ENCODE measurements at places on chromosomes 2 and 18.

DNA sequence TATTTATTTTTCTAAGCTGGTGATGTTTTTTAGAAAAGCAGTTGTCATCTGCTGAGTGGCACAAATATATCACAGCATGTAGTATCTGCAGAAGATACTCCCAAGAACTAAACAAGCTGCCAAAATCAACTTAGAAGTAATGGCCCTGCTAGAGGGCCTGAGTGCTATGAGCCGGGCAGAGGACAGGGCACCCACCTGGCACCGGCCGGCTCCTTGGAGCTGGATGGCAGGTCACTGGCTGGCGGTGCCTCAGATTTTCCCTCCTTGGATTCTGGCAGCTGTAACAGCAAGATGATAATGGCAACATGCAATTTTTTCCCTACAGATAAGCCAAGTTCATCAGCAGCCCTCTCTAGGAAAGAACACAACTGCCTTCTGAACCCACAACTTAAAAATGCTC, 79.7 kb downstream of the EMILIN2 start:
- no peak for DNase-seq

DNA sequence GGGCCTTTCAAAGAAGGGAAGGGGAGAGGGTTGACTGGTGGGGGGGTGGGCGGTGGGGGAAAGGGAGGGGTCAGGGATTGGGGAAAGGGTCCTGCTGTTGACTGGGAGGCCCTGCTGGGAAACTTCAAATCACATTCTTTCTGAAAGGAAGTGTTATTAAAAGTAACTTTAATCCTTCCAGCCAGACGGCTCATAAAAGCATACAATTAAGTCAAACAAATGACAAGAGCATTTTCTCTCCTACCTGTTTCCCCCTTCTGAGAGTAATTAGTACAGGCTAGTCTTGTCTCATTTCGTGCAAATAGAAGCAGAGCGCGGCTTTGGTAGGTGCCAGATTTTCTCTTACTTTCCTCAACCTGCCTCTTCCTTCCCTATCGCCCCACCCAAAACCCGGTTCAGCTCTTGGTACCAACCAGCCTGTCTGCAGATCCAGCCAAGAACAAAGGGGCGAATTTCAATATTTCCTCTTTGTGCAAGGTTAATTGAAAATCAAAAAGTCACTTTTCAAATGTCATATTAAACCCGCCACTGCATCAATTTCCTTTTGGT, 2112.6 kb upstream of the PIK3C3 start:
- DNase-seq, result no peak

- DNase-seq, result no peak
Observed at GRCh38 chr2:85607268-85608215, 4.3 kb downstream of the C2orf68 start.

DNA sequence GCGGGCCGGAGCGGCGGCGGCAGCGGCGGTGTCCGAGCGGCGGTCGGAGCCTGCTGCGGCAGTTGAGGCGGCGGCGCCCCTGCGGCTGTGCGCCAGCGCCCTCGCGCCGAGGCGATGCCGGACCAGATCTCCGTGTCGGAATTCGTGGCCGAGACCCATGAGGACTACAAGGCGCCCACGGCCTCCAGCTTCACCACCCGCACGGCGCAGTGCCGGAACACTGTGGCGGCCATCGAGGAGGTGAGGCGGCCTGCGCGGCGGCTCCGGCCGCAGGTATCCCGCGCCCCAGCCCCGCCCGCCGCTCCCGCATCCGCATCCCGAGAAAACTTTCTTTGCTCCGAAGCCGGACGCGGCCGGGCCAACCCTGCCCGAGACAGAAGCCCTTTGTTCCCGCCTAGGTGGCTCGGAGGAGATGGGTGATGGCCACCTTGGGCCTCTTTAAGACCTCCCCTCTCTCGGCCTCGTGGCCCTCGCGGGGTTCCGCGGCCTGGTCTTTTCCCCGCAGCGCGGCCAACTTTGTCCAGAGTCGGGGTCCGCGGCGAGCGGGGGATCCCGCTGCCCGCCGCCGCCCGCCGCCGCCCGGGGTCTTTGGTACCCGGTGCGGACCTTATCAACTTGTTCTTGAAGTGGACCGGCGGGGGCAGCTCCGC, 504 bp downstream of the ASAP2 start:
- DNase-seq, result no peak

- no peak for DNase-seq
Observed at GRCh38 chr2:16142383-16143361, 202.3 kb downstream of the MYCN start.

- DNase-seq, result no peak
Observed at GRCh38 chr2:205800773-205801172, 118.5 kb downstream of the NRP2 start.

GRCh38 chr2:172554352-172555271, 1.3 kb upstream of the PDK1 start:
- DNase-seq, result no peak

- no peak for DNase-seq
Observed at GRCh38 chr2:960061-960736, 9.6 kb downstream of the SNTG2 start.

DNA sequence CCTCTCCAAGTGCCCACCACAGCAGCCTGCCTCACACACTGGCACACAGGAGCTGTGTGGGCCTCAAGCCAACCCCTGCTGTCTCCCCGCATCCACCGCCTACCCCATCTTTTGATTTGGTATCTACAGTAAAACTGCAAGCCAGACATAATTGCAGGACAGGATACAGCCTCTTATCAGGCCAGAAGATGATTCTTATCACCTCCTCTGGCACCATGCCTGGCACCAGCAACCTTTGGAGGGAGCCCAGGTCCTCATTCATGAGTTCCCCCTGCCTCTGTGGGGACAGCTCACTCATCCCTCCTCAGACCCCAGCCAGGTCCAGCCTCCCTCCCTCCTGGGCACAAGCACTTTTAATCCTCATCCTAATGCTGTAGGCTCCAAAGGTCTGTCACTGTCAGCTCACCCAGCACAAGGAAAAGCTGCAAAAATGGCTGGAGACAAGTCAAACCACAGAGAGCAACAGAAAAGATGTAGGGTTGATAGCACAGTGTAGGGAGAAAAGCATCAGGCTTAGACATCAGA, 9.7 kb downstream of the RAB11FIP5 start:
- no peak for DNase-seq

GRCh38 chr18:48575658-48576456, 37.0 kb downstream of the CTIF start:
- no peak for DNase-seq

DNA sequence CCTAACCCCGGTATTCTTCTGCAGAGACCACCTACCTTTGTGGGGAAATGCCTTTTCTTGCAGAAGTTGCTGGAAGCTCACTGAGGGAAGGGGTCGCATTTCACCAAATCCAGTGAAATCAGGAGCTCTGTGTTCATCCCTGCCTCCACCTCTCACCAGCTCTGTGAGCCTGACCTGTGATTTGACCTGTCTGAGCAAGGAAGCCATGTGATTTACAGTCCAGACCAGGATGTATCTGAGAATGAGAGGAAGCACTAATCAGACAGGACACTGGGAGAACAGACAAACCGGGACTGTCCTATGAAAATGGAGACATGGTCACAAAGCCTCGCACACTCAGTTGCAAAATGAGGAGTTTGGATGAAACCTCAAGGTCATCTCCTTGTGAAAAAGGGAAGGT, 285.4 kb downstream of the BCL11A start:
- DNase-seq, result no peak

GRCh38 chr2:54103454-54104314, 11.7 kb upstream of the ACYP2 start:
- DNase-seq, result no peak

- DNase-seq, result no peak
Observed at GRCh38 chr2:135164431-135164830, 112.3 kb downstream of the RAB3GAP1 start.

DNA sequence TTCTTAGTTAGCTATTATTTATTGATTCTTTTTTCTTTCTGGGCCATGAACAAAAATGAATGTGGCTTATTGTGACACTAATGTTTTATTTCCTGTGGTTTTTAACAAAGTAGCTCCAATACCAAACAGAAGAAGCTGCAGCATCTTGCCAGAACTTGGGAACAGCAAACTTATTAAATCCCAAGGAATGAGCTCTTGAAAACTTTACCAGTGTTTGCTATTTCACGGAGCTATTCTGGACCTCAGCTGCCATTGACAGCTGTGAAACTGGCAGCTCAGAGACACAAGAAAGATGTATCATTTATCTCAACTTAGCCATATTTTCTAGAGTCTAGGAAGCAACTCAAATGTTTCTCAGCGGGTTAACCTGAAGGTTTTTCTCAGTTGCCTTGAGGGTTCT, 91.0 kb upstream of the NEUROD1 start:
- no peak for DNase-seq

DNA sequence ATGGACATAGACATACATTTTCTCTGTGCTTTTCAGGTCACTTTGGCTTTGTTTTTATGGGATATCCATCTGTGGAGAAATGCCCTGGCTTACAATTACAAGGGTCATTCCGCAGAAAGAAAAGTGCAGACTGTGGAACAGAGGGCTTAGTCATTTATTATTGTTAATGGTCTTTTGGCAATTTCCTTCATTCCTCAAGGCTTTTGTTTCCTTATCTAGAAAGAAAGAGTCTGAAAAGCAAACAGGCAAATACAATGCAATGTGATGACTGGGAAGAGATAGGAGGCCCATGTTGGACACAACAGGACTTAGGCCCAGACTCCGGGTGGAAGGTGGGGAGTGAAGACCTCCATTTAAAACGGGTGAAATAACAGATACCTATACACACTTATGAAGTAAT, 129.5 kb upstream of the CAVIN2 start:
- no peak for DNase-seq

DNA sequence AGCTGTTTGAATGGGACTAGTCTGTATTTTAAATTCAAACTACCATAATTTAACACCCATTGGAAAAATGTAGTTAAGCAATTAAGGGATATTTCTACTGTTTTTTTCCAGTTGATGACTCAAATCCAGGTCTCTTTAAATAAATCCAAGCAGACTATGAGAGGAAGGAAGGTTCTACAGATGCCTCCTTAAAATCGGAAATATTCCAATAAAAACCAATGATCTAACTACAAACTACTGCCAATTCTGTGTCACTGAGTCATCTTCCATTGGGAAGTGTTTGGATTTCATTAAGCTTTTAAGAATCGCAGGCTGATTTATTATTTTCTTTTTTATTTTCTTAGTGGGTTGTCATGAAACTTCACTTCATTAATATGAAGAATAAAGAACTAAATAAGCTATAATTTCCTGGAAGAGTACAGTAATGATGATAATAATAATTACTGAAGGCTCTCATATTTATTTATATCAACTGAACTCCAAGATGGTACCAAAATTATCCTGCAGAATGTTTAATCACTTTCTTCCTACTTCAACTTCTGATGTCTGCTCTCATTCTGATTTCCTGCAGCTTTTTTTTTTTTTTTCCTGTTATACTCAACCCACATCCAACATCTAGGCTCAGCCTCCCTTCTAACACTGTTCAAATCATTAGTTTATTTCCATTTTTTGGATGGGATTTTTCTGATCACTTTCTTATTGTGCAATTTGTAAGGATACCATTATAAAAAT, 166.3 kb upstream of the FN1 start:
- no peak for DNase-seq

DNA sequence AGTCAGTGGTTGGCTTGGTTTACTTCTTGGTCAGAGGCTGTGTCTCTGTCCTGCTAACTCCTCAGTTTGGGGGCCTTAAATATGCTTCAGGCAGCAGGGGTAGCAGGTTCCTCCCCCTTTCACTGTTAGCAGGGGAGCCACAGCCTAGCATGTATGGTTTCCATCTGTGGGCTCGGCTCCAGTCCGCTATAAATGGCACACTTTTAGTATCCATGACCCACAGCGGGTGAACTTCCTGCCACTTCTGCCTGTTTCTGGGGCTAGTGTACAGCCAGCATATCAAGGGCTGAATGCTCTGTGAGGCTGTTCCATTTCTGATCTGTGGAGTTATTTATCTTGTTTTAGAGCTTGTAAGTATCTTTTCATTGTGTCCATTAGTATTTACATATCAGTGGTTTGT, 58.3 kb downstream of the MRPL33 start:
- DNase-seq, result no peak

DNA sequence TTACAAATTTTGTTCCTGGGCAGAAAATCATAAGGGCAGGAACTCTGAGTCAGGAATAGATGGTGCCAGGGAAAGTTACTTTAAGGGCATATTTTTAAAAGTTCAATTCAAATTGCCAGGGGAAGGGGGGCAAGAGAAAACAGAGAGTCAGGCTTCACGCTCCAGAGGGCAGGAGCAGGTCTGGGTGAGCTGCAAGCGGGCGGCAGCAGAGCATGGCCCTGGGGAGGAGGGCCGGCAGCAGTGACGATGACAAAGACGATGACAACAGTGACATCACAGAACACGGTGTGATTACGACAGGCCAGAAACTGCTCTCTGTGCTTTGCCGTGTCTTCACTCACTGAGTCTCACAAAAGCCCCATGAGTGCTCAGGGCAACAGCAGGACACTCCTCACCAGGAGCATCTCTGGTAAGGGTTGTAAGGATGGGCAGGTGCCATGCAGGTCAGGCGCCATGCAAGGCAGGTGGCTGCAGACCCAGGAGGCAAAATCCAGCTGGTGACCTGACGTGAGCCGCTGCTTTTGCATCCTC, 23.3 kb downstream of the CHST10 start:
- no peak for DNase-seq

- no peak for DNase-seq
Observed at GRCh38 chr2:116098049-116098448, 1655.6 kb downstream of the DPP10 start.

DNA sequence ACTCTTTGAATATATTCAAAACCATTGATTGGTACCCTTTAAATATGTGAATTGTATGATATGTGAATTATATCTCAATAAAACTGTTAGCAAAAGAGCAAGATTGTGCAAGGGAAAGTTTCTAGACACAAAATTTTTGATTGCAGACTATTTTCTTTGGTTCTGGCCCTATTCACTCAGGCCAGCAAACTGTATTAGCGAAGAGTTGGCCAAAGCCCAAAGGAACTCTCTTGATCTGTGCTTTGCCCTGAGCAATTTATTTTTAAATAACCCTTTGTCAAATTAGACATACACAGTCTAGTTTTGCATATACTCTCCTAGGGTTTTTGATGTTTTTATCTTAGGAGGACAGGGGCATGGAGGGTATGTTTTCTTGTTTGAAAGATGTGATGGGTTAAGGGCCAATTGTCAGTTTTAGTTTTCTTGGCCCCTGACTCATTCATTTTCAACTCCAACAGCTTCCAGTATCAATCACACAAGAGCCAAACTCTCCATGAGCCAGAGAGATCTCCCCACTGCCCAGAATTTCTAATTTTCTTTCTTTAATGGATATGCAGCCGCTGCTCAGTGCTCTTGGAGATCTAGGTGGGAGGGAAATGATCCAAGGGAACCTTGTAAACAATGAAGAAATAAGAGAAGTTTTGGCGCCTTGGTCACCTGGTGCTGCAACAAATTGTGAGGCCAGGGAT, 231.5 kb downstream of the SRBD1 start:
- DNase-seq, result no peak

DNA sequence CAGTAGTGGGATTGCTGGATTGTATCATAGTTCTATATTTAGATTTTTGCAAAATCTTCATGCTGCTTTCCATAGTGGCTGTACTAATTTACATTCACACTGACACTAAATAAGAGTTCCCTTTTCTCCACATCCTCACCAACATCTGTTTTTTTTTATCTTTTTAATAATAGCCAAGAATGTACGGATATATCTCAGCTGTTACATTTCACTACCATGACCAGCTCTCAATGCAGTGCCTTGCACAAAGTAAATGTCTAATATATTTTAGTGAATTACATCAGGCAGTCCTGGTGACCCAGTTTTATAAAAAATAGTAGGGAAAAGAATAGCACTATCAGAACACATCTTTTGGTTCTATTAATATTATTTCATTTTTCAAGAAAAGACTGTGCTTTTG, 161.8 kb downstream of the LNPK start:
- DNase-seq, result no peak

GRCh38 chr18:77138270-77138669, 5.7 kb upstream of the MBP start:
- no peak for DNase-seq

GRCh38 chr18:30358555-30358954, 684.0 kb downstream of the DSC3 start:
- DNase-seq, result no peak

Data from NCI-H524 treated with DMSO at 0.1 percent for 48 hours (cell line).